Dorsolateral prefrontal cortex (tissue), 122 donors: ENCODE measurements at places on chromosomes 11 and 22. TPM values are rescaled to one million over a fixed set of nuclear protein-coding genes. Genes with fewer than 3 reads are reported as not detected.

Gene MGAT3
- total RNA-seq, result 96.7 TPM

Gene DGKZ
- total RNA-seq, result 329 TPM

Gene YAP1
- total RNA-seq, result 50.2 TPM

Gene CALCA
- not detected for total RNA-seq

Gene LYVE1
- total RNA-seq, result 5.7 TPM

Gene P2RX6
- total RNA-seq, result 17.2 TPM

Gene OR4D5
- total RNA-seq, result not detected

Gene SLC35F2
- total RNA-seq, result 5.9 TPM

Gene TRPC6
- 3.3 TPM for total RNA-seq

Gene APOL3
- 10.6 TPM for total RNA-seq

Gene CBLIF
- not detected for total RNA-seq

Gene OR56A3
- total RNA-seq, result not detected

Gene SF3A1
- 161 TPM for total RNA-seq

Gene OR1S1
- not detected for total RNA-seq

Gene ROBO4
- total RNA-seq, result 6.8 TPM

Gene ATP6V1E1
- total RNA-seq, result 424 TPM

Gene DDX25
- total RNA-seq, result 22.2 TPM

Gene TIGD3
- 3.4 TPM for total RNA-seq

Gene PGR
- total RNA-seq, result 2.0 TPM

Gene PRRG4
- total RNA-seq, result 0.49 TPM
